Urinary bladder (tissue), 4 donors: ENCODE measurements at places on chromosomes 2 and 18. TPM values are rescaled to one million over a fixed set of nuclear protein-coding genes. Genes with fewer than 3 reads are reported as not detected.

The POMC gene
- total RNA-seq = 1.5 TPM

The KIF3C gene
- total RNA-seq = 5.4 TPM

The KLHL30 gene
- 1.8 TPM for total RNA-seq

The RBKS gene
- total RNA-seq = 1.3 TPM

The LBX2 gene
- total RNA-seq = 0.95 TPM

The ASXL3 gene
- total RNA-seq = 16.8 TPM

The CLIP4 gene
- total RNA-seq = 58.1 TPM

The MYO1B gene
- 138 TPM for total RNA-seq

The HOXD10 gene
- total RNA-seq = 14.1 TPM

The SALL3 gene
- total RNA-seq = 2.2 TPM

The C2orf66 gene
- total RNA-seq = 0.32 TPM
